ENCODE measurements at places on chromosomes 5 and 9.

DNA sequence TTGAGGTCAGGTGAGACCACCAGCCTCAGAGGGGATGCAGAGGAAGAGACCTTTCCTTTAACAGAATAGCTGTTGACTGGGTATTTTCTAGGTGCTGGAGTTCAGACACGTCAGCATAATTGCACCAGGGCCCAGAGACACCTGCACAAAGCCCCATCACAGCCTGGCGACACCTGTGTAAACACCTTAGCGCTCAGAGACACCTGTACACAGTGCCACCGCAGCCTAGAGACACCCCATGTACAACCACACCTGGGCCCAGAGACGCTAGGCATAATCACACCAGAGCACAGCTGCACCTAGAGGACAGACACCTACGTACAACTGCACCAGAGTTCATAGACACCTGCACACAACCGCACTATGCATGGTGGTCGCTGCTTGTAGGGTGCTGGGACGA is 1.0 kb downstream of the TRIP13 start:
- DNase-seq, result no peak

- no peak for DNase-seq
These were observed 889 bp downstream of the PDLIM4 start for GRCh38 chr5:132258102-132259068.

DNA sequence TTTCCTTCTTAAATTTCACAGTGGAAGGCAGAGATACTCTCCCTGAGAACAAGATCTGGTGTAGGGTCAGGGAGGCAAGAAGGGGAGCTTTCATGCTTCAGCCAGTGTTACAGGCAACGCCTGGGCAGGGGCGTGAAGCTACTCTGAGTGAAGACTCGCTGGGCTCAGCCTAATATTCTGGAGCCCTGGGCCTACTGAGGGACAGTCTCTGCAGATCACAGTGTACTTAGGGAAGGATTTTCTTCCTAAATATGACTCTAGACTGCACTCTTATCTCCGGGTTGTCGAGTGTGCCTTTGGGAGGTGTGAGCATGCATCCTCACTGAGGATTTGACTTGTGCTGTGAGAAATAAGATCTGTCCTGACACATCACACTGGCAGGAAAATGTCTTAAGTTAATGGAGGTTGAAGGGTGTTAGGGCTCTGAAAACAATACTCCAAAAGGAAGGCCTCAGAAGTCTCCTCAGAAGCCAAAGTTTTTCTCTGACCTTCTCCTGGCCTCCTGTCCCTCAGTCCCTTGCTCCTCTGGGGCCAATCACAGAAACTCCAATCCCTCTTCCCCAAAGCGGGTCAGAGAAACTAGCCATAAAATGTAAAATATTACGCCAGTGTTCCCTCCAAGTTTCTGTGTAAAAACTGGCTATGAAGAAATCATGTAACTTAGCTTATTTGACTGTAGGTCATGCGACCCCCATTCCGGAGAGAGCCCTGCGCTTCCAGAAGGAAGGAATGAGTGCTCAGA is 156.8 kb upstream of the TBC1D2 start:
- no peak for DNase-seq

DNA sequence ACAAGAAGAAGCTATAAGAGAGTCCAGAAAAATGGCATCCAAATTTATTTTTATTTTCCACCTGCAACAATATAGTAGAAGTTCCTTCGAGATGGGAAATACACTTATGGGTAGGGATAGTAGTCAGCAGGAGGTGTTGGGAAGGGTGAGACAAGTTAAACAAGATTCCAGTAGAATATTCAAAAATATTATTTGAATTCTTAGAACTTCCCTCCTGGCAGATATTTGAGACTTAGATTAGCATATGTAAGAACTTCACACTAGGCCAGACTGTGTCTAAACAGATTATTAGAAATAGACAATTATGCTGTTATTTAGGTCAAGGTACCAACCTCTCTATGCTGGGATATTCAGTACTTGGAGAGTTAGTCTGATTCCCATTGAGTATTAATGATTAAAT is 108.7 kb downstream of the PLK2 start:
- DNase-seq, result no peak

DNA sequence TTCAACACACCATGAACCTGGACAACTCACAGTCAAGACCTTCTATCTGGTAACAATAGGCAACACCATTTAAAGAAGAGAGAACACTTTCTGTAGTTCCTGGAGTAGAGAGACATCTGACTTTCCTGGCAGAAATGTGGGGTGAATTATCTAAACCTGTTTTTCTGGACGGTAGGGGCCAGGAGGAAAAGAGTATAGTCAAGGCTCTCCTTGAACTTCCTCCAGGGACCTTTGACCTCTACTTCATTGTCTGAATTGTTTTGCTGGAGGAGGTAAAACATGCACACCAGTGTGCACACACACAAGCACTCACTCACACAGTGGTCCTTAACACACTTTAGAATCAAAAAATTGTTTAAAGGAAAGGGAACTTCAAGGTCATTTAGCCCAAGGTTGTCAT is 13.2 kb downstream of the S100Z start:
- DNase-seq, result no peak

DNA sequence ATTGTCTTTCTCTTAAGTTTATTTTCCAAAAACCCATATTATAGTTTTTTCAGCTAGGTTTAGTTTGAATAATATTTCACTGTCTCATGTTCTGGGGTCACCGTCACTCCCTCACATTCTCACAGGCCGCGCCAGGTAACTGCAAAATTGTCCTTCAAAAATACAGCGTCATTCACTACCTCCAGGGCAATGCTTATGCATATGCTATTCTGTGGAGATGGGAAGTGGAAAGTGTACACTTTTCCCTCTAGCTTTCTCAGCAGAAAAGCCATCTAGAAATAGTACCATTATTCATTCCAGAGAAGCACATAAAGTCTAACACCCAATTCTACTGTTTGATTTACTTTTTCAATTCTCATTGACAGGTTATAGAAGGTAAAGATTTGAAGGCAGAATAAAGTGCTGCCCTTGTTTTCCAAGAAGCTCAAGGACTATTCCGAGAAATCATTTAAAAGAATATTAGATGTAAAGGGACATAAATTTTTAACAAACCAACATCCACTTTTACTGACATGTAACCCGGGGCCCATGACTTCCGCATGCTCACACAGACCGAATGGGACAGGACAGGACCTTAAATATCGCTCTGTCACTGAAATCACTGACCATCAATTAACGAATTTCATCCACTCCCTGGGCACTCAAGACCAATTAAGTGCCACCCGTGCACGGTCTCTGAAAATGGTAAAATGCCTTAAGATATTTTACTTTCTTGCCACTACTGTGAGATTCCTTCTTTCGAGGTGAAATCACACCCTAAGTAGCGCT is 720 bp downstream of the NUDT12 start:
- no peak for DNase-seq
